ENCODE measurements at places on chromosomes 2 and 18.

- no peak for DNase-seq
These were observed 45.3 kb upstream of the CTLA4 start for GRCh38 chr2:203822240-203822639.

- no peak for DNase-seq
These were observed 45.4 kb upstream of the CCDC150 start for GRCh38 chr2:196594158-196594557.

GRCh38 chr2:22600156-22600555 is 784.8 kb upstream of the KLHL29 start:
- peak; percentile 38 for DNase-seq

DNA sequence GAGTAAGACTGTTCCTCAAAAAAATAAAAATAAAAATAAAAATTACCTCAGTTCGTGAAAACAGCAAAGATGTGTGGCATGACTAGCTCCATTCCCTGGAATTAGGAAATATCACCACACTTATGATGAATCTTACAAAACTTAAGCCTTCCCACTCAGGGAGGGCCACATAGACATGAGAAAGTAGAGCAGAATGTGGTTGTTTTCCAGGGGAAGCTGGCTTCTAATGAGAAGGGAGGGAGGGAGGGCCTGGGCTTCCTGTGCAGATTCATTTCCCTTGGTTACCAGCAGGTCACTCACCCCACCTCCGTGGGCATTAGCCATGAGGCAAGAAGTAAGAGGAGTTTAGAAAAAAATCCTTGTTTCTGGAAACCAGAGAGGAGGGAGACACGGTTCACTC is 95.9 kb upstream of the RMDN2 start:
- DNase-seq = peak; percentile 45

DNA sequence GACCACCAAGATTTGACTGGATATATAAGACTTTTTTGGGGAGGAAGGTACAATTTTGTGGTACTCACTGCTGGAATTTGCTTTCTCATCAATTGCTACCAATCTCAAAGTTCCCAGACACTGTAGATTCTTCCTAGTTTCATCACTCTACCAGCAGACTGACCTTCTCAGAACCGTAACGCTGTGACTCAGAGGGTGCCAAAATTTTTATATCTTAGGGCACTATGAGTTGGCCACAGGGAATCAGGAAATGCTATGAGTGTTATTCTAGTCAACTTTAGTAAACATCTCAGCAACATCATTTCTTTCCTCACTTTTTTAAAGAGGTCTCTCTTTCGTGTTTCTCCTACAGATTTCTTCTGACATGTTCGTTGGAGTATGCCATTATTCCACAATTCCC is 499.0 kb downstream of the TMX3 start:
- no peak for DNase-seq

DNA sequence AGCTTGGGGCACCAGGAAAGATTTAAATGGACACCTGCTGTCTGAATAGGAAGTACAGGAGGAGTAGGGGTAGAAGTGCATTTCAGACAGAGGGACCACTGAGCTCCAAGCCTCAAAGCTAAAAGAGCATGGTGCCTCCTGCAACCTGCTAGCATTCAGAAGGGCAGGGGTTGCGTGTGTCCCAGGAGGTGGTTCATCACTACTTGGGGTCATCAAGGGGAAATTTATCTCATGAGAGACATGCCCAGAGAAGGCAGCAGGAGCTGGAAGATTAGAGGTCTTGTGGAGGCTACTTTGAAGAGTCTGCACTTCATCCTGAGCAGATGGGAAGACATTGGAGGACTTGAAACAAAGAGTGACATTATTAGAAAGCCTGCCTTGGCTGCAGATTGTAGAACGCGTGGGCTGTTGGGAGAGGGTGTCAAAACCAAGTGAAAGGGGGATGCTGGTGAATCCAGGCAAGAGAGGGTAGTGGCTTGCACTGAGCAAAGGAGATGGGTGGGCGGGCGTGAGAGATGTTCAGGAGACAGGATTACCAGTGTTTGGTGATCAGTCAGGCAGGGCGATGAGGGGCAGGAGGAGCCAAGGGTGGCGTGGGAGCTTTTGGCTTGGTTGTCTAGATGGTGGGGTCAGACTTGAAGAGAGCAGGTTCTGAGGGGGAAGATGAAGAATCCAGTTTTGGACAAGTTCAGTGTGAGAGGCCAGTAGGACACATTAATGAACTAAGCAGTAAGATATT is 154.0 kb downstream of the DYSF start:
- DNase-seq = no peak

- peak; percentile 47 for DNase-seq
These were observed 215.4 kb upstream of the NRXN1 start for GRCh38 chr2:51247252-51247805.

DNA sequence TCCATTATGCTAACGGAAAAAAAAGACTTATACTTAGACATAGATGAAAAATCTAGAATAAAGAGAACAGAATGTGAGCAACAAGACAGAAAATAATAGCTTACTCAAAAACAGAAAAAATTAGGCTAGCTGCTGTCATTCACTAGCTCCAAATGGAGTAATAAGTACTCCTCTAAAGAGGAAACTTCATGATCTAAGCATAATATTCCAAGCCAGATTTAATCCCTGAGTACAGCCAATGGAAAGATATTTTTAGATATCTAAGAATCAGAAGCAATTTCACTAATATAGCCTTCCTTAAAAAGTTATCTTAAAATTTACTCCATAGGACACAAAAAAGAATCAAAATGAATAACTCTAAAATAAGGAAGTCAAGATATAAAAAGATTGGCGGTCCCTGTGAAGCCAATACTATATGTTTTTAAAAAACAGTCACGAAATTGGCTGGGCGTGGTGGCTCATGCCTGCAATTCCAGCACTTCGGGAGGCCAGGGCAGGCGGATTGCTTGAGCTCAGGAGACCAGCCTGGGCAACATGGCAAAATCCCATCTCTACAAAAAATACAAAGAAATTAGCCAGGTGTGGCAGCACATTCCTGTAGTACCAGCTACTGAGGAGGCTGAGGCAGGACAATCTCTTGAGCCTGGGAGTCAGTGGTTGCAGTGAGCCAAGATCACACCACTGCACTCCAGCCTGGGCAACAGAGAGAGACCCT is 123.2 kb upstream of the BCL2L11 start:
- DNase-seq = no peak

GRCh38 chr2:32962690-32963089 is 15.9 kb downstream of the LTBP1 start:
- no peak for DNase-seq

DNA sequence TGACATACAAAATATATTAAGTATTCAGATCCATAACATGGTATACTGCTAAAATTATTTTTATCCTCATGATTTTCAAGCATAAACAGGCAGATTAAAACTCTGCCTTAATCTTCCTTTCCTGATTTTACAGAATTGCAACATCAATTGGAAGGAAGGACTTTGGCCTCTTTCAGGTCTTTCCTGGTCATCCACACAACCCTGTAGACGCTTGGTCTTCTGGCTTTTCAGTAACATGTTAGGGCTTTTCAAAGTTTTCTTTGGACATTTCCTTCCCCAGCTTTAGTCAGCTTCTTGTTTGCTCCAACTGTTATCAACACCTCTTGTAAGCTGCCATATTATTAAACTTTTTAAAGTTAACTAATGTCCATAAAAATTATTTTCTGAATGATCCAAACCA is 1364.9 kb upstream of the NRXN1 start:
- DNase-seq = no peak

- DNase-seq = no peak
These were observed 203.0 kb downstream of the SETBP1 start for GRCh38 chr18:44883671-44884070.

DNA sequence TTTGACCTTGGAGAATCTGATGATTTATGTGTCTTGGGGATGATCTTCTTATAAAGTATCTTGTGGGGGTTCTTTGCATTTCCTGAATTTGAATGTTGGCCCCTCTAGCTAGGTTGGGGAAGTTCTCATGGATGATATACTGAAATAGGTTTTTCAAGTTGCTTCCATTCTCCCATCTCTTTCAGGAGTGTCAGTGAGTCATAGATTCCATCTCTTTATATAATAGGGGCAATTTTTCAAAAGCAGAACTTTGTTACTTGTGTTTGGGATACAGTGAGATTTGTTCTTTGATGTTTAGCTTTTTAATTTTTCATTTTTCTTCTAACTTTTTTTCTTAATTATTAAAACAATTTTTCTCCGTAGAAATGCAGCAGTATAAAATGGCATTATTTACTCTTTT is 19.4 kb downstream of the TMEM87B start:
- DNase-seq = no peak

GRCh38 chr2:7209757-7210555 is 292.7 kb downstream of the RNF144A start:
- no peak for DNase-seq

DNA sequence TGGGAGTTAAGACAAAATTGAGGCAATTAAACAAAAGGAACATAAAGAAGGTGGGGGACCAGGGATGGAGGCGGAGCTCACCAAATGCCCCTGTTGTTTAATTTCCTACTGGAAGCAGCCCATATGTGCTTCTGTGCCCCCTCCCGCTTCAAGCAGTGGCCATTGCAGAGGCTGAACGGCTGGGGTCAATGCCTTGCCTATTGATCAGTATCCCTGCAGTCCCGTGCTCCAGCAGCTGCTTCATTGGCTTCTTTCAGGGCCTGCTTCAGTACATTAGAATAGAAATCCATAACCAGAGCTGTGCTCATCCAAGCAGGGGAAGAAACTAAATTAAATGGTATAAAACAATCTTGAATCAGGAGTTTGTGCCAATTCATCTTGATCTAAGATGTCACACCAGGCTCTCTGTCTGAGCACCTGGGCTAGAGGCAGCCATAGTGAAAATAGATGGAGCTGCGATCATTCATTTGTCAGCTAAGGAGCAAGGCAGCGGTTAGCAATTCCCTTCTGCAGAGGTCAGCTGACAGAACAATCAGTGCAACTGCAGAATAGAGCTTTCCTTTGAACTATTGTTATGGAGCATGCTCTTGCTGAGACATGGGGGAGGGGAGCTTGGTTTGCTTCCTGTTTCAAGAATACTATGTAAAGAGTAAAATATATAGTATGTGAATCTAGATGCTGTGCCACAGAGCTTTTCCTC is 222.4 kb downstream of the WDR7 start:
- peak; percentile 73 for DNase-seq

DNA sequence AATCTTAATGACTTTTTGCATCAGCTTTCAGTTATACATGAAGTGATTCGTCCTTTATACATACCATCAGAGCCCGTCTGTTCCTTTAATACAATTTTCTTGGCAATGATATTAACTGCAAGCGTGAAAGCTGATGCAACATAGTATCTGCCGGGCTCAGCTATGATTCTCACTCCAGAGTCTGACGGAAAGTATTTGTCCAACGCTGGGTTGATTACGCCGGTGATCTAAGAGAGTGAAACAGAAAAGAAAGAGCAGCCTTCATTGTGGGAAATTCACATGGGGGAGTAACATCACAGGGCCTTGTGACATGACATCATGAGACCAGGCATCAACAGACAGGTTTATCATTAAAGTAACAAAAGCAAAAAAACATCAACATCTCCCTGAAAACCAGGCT is 6.2 kb downstream of the ODC1 start:
- DNase-seq = no peak

GRCh38 chr2:207787017-207787416 is 17.3 kb upstream of the FZD5 start:
- DNase-seq = no peak

DNA sequence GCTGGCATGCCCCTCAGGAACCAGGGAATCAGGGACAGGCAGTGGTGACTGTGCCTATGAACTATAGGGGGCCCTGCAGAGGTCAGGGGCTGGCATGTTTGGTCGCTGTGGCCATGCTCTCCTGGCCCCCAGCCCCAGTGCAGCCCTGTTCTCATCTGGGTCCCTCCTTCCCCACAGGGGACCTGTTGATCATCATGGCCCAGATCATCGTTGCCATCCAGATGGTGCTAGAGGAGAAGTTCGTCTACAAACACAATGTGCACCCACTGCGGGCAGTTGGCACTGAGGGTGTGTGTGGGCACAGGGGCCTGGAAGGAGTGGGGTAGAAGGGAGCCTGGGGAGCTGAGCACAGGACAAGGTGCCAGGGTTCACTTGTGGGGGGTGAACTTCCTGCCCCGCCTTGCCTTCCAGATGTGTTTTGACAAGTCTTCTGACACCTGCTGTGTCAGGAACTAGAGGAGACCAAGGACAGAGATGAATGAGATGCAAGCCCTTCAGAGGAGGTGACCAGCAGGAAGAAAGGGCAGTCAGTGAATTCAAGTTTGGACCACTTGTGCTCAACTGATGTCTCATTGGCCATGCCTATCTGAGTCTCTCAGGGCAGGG is 9.6 kb upstream of the CENPA start:
- DNase-seq = no peak

- no peak for DNase-seq
These were observed 56.2 kb downstream of the UXS1 start for GRCh38 chr2:106137731-106138521.

DNA sequence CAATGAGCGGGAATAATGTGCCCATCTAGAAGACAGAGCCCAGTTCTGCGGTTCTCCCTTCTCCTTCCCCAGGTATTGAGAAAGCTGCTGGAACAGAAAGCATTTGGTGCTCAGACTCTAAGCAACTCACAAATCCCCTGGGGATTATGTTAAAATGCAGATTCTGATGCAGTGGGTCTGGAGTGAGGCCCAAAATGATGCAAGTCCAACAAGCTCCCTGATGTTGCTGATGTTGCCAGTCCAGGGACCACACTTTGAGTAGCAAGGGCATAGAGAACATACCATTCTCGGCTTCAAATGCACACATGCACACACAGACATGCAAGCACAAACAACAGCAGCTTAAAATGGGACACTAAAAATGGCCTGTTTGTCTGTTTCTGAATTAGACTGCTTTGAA is 274.8 kb upstream of the NCKAP5 start:
- no peak for DNase-seq

DNA sequence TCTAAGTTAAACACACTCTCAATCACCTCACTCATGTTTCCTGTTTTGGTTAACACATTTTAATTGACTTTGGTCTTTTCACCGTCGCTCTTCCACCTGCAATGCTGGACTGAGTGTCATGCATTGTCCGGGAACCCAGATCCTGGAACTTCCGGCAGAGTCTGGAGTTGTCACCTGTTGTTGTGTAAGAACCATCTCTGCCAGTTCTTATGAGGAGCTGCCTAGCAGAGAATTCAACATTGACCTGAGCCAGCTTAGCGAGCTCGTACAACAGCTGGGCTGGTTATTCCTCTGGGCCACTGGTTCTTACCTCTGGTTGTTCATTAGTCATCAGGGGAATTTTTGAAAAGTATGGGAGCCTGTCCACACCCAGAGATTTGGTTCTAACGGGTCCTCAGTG is 75.7 kb downstream of the BCL2L11 start:
- no peak for DNase-seq

- DNase-seq = no peak
These were observed 128.2 kb downstream of the ARHGEF4 start for GRCh38 chr2:130964931-130965330.

- DNase-seq = no peak
These were observed 21.9 kb downstream of the CASP10 start for GRCh38 chr2:201204655-201205514.

GRCh38 chr2:937530-937929 is 13.1 kb upstream of the SNTG2 start:
- DNase-seq = no peak

- peak; percentile 80 for DNase-seq
These were observed 79.2 kb downstream of the LONRF2 start for GRCh38 chr2:100242891-100243619.
